Renal cortical epithelial cell (primary cell): ENCODE measurements at places on chromosomes 6 and 20.

DNA sequence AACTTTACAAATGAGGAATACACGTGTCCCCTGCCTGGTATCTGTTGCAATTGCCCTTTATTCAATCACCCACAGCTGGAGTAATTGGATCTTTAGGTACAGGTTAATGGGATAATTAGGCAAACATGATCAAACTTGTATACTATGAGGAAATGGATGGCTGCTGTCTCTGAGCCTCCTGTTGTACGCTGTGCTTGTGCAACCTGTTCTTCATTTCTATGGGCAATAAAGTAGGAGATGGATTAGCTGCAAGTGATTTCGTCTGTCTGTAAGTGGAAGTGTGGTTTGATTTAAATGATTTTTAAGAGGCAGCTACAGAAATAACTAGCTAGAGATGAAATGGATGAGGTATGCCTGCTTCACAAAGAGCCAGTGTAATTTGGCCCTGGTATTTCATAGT is 474.1 kb downstream of the RNF144B start:
- no peak for DNase-seq

DNA sequence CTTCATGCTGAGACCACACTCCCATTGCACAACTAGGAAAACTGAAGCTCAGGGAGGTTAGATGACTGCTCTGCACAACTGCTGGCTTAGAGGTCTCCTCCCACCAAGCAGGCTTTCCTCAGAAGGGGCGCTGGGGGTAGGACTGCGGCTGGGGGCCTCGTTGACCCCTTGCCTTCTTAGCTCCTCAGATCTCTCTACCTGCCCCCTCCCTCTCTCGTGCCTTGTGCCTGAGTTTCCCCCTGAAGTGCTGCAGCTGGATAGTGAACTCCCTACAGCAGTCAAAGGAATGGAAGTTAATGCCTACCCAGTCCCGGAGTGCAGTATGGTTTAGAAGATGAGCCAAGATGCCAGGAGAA is 149.8 kb downstream of the GRM4 start:
- no peak for DNase-seq

GRCh38 chr20:9112541-9113515 is 43.9 kb downstream of the PLCB4 start:
- peak; percentile 93 for DNase-seq

DNA sequence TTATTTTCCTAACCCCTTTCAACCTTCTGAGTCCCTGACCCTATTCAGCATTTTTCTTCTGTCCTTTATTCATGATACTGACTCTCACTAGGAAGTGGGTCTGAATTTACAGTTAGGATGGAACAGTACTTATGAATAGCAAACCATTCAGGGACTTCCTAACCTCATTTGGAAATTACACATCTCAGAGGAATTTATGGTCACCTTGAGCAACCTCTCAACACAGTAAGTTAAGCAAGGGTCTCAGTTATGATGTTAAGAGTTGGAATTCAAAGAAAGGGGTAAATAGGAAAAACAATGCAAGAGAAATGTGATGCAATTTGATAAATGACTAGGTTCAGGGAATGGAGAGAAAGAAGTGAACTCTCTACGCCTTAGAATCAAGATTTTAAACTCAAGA is 97.3 kb downstream of the GPR6 start:
- DNase-seq = peak; percentile 83

DNA sequence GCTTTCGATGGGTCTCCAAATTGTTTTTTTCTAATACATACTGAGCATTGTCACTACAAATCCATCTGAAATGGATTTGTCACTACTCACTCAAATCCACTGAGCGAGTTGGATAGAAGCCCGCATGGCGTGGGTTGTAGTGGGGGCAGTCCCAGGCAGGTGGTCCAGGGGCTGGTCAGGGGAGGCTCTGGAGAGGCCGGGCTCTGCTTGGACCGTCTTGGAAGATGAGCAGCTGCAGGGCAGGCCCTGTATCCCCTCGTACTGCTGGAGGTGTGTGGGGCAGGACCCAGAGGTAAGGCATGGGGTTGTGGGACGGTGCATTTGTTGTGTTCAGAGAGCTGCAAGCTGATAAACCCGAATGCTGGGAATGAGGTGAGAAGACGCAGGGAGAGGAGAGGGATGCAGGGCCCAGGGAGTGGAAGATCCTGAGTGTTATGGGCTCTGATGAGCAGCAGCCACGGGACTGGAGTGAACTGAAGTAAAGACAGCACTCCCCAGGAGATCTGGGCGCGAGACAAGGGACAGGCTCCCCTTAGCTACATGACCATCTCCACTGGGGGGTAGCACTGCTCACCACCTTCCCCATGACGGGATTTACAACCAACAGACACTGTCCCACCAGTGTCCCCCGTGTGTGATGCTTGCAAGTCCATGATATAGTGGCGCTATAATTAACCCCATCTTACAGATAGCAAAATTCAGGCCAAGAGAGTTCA is 45.9 kb downstream of the PSMG4 start:
- DNase-seq = no peak

- no peak for DNase-seq
Observed at GRCh38 chr6:157530126-157530525, 149.1 kb downstream of the ZDHHC14 start.

- no peak for DNase-seq
Observed at GRCh38 chr6:85329196-85329595, 120.7 kb upstream of the NT5E start.

DNA sequence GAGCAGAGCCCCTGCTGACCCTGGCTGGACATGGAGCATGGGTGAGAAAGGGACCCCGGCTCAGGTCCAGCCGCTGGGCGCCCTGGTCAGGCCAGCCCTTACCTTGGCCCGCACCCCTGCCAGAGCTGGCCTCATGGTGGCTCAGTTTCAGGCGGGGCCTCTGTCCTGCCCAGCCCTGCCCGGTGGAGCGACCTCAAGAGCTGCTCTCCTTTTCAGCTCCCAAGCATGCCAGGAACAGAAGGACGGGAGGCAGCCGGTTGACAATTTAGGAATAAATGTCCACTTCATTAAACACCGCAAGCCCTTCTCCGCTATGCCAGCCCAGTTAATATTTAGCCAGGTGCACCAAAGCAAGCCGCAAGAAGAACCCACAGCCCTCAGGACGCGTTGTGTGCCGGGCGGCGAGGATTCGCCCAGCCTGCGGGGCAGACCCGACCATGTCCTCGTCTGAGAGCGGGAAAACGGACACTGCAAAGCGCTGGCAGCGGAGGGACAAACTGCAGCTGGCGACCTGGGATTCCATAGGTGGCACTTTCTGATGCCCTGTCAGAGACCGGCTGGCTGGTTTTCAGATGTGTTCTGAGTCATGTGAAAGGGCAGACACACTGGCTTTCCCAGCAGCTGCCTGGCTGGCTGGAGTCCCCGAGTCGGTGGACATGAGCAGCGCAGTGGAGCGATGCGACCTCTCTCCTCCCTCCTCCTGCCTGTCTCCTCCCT is 221.9 kb downstream of the TTLL2 start:
- peak; percentile 83 for DNase-seq

DNA sequence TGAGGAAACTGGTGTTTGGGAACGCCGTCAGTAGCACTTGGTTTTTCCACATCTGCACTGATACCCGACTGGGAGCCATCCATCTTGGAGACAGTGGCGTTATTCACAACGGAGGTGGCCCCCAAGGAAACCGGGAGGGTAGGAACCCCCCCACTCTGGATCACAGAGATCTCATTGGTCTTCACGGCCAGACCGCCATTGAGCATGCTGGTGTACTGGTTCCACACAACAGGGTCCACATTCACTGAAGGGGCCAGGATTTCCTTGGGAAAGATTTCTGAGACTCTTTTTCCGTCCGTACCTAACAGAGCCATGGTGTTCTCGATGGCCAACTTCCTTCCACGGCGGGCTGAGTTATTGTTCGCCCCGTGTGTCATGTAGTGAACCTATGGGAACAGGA is 16.1 kb upstream of the ATP9A start:
- DNase-seq = no peak

GRCh38 chr20:25644814-25645213 is 21.0 kb upstream of the NANP start:
- no peak for DNase-seq

GRCh38 chr6:128241216-128241615 is 279.2 kb downstream of the PTPRK start:
- DNase-seq = no peak

GRCh38 chr6:119096721-119097565 is 18.5 kb upstream of the FAM184A start:
- DNase-seq = no peak

DNA sequence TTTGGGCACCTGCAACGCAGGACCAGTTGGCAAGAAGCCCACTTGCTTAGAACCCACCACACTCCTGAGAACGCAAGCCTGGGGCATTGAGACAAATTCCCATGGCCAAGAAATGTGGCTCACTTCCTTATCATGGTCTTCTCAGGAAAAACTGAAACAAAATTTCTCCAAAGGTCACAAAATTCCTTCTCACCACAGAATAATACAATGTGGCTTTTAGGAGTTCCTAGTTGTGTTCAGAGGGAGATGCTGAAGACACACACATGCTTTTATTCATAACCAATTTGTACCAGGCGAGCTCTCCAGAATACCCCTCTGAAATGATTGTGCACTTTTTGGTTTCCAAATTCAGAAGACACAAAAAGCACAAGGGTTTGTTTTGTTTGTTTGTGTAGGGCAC is 31.6 kb downstream of the ADTRP start:
- no peak for DNase-seq

GRCh38 chr20:32982617-32983458 is 21.4 kb downstream of the SUN5 start:
- peak; percentile 6 for DNase-seq

DNA sequence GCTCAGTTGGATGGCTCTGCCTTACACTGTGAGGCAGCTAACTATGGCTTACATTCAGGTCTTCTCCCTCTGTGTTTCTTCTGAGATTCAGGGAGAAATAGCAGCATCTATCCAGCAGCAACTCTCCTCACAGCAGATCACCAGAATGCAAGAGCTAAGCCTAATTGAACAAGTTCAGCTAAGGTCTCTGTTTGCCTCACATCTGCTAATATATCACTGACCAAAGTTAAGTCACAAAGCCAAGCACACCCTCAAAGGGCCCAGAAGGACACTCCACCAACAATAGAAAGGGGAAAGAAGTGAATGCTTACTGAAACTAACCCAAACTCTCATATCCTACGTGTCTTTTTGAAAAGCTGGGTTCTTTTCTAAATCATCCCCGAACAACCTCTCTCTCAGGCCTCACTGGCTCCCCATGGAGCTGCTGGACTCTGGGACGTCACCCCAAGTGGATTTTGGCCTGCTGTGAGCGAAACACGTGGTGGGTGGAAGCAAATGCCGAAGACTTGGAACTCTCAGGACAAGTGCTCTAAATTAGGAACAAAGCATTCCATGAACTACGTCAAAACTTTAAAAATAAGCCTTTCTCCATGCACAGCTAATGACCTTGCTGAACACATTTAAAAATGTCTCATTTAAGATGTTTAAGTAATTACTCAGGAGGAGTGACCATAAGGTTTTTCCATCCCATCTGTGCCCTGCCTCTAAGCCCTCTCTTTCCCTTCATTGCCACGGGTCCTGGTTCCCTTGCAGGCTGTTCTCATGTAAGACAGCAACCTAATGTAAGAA is 167.5 kb upstream of the PLCB4 start:
- no peak for DNase-seq

- no peak for DNase-seq
Observed at GRCh38 chr6:20098267-20098876, 113.9 kb downstream of the MBOAT1 start.

- peak; percentile 98 for DNase-seq
Observed at GRCh38 chr6:2989332-2990247, 10.1 kb upstream of the NQO2 start.

DNA sequence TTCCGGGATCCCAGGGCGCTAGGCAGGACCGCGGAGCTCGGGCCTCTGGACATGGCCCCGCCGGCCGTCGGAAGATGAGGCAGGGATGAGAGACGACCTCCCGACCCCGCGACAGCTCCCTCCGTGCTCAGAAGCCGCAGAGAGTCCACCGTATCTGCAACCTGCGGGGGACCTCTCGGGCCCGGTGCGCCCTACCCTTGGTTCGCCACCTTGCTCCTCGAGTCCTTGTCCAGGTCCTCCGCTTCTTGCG is 301 bp downstream of the PPP1R3D start:
- DNase-seq = no peak

DNA sequence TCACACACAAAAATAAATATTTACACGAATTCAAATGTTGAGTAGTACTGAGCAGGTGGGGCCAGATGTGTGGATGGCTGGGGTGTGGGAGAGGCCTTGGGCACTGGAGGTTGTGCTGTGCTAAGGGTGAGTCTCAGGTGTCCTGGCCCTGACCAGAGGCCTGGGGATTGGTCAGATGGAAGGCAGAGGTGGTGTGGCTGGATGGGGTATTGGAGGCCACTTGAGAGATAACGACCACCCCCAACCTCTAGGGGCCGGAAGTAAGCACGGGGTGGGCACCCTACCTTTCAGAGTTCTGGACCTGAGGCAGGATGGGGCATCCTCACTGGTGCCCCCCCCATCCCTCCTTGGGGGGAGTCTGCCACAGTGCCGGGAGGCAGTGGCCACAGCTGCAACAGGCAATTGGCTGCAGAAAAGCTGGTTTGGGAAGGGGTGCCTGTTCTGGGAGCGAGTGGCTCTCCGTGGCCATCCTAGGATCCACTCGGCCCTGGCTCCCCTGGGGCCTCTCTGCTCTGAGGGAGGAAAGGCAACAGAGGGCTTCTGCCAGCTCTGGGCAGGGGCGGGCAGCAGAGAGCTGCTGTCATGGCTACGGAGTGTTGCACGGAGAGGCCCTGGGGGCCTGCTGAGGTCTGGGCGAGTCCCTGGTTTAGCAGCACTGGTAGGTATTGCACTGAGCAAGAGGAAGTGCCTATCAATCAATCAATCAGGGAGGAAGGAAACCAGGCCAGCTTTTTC is 87.6 kb downstream of the ASXL1 start:
- DNase-seq = peak; percentile 51

- no peak for DNase-seq
Observed at GRCh38 chr6:36850021-36850420, 10.8 kb upstream of the CPNE5 start.

DNA sequence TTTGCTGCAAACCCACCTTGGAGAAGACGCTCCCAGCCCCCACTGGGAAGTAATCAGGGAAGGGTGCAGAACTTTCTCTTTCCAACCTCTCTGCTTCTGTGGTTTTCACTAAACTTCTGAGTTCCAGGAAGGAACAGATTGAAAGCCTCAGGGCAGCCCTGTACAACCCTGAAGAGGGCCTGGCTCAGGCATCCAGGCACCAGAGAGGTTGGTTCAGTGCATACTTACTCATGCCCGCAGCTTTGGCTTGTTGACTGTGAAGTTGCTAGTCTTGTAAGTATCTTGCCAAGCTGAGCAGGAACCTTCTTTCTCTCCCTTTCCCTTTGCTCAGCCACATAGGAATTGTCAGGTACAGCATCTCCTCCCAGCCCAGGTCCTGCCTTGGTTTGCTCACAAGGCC is 272.2 kb upstream of the FOXQ1 start:
- no peak for DNase-seq

DNA sequence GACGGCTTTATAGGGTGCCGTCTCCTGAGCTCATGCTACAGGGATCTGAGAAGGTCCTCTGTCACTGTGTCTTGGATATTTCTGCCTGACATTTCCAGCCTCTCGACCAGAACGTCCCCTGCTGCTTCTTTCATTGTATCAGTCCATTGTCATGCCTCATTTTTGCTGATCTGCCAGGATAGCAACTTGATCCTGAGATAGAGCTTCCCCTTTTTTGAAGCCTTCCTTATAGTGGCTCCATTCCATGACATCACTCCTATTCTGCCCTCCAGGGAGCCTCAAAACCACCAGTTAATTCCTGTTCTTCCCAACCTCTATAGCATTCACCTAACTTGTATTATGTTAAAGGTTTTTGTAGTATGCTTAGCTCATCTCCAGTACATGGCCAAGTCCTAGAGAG is 431.8 kb upstream of the NOX3 start:
- no peak for DNase-seq
